ENCODE measurements at places on chromosomes 5 and 9.
A peak's percentile ranks its signal among the peaks of the same experiment; 100 is the strongest.

- no peak for DNase-seq
Observed at GRCh38 chr5:1506242-1507013, 17.3 kb downstream of the LPCAT1 start.

GRCh38 chr5:107878661-107879060 is 207.9 kb upstream of the EFNA5 start:
- DNase-seq = no peak

GRCh38 chr5:86997516-86997915 is 270.2 kb upstream of the RASA1 start:
- DNase-seq = no peak

- peak; percentile 34 for DNase-seq
Observed at GRCh38 chr9:100324594-100325200, 28.0 kb downstream of the TEX10 start.

DNA sequence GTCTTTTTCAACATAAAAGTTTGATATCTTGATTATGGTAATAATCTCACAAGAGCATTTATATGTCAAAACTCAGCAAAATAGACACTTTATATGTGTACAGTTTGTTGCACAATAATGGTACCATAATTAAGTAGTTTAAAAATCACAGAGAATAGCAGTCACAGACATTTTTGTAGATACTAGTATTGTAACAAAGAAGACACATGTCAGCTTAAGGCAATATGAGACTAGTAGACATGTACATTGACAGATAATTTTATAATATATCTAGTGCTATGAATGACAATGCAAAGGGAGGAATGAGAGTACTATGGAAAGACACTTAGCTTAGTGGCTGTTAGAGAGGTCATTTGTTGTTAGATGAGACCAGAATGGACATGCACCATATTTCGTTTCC is 1490.6 kb upstream of the CDH6 start:
- no peak for DNase-seq

DNA sequence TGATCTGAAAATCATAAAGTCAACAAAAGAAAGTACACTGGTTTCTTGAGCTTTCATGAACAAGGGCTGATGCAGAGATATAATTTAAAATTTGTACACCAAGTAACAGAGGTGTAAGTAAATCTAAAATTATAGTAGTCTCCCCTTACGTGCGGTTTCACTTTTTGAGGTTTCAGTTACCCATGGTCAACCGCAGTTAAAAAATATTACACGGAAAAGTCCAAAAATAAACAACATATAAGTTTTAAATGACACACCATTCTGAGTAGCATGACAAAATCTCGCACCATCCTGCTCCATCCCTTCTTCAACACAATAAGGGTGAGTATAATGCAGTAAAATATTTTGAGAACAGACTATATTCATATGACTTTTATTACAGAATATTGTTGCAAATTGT is 54.4 kb downstream of the AUH start:
- no peak for DNase-seq

- peak; percentile 14 for DNase-seq
Observed at GRCh38 chr9:126690431-126691051, 76.8 kb downstream of the LMX1B start.

DNA sequence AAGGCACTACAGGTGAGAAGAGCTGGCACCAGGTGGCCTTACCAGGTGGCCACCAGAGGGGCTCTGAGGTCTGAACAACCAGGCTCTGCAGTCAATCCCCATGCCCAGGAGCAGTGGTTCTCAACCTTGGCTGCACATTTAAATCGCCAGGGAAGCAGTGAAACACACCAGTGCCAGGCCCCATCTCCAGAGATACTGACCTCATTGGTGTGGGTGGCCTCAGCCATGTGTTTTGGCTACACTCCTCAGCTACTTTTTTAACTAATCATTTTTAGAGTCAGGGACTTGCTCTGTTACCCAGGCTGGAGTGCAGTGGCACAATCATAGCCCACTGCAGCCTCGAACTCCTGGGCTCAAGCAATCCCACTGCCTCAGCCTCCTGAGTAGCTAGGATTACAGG is 56.0 kb downstream of the GABBR2 start:
- DNase-seq = no peak
